ENCODE measurements at places on chromosomes 7 and 10. TPM values are rescaled to one million over a fixed set of nuclear protein-coding genes. Genes with fewer than 3 reads are reported as not detected.

DNA sequence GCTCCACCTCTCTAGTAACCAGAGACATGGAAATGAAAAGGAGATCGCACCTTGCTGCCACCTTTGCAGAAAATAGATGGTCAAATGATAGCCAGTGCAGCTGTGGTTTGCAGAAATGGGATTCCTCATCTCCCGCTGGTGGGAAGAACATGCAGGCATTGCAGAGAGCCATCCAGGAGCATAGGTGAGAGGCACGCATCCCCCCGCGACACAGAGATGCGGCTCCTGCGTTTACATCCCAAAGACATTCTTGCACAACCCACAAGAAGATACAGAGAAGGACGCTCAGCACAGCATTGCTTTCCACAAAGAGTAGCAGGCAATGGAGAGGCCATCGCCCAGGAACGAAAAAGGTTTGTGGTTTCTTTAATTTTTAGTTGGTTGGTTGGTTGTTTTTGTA is 56.2 kb downstream of the OAT start:
- DNase-seq: no peak

GRCh38 chr7:137038706-137039105 is 170.3 kb downstream of the CHRM2 start:
- no peak for DNase-seq

GRCh38 chr7:22051886-22052673 is 106.4 kb upstream of the CDCA7L start:
- no peak for DNase-seq

DNA sequence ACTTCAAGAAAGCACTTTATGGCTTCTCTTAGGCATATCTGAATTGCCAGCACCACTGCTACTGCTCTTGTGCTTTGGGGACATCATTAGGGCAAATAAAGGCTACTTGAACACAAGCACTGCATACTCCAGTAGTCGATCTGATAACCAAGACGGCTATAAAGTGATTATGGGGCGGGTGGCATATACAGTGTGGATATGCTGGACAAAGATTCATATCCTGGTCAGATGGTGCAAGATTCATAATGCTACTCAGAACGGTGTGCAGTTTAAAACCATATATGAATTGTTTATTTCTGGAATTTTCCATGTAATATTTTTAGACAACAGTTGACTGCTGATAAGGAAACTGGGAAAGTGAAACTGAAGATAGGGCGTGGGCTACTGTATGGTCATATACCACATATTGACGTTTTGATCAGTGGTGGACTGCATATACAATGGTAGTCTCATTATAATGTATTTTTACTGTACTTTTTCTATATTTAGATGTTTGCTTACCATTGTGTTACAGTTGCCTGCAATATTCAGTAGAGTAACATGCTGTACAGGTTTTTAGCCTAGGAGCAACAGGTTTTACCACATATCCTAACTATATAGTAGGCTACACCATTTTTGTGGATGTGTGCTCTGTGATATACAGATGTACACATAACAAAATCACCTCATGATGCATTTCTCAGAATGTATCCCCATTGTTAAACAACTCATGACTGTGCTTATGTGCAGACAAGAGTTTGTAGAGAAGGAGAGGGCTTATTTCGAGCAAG is 15.2 kb downstream of the ANLN start:
- no peak for DNase-seq

DNA sequence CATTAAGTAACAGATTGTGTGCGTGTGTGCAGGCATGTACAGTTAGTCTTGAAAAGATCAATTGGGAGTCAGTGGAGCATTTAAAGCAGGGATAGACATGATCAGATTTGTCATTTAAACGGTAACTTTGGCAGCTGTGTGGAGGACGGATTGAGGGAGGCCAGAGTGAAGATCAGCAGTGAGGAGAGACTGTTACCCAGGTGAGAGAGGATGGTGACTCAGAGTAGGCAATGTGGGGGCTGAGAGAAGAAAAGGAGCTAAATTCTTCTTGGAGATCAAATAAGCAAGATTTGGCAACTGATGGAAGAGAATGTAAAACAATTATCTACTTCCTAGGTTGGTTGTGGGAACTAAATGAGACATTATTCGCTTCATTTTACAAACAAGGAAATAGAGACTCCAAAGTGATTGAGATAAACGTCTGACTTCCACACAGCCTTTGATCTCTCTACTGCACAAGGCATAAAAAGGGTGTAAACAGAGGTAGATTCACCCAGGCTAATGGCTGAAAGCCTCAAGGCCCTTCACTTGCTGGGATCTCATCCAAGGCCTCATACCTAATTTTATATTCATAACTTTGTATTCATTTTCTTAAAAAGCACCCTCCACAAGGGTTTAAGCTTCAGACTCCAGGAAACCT is 665.1 kb upstream of the GALNT17 start:
- no peak for DNase-seq

Gene CTNNA3
- 1.8 TPM for total RNA-seq

Gene BAIAP2L1
- total RNA-seq: 4.3 TPM

Gene ARID5B
- 38.7 TPM for total RNA-seq

Measured in uterus (tissue), 4 donors.